ENCODE measurements at places on chromosomes 16 and 17.
A peak's percentile ranks its signal among the peaks of the same experiment; 100 is the strongest.

- DNase-seq: no peak
These were observed 24.0 kb upstream of the DOK4 start for GRCh38 chr16:57510016-57510871.

- DNase-seq: no peak
These were observed 193.2 kb upstream of the ASIC2 start for GRCh38 chr17:33486135-33486885.

DNA sequence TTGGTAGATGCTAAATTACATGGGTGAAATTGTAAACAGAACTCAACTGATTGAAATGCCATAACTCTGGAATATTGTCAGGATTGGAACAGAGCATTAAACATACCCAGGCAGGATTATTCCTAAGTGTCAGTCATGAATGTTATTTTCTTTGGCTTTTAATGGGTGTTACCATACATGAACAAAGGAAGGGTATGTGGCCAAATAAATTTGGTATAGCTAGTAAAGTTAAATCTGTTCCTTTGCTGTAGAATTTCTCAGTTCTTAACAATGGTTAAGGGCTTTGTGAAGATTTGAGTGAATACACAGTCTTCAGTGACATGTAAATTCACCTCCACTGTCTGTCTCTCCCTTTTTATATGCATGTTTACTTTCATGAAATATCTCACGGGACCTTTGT lies 679.5 kb upstream of the CDH8 start:
- DNase-seq: peak; percentile 30

GRCh38 chr17:17834974-17835373 lies 1.8 kb downstream of the SREBF1 start:
- no peak for DNase-seq

DNA sequence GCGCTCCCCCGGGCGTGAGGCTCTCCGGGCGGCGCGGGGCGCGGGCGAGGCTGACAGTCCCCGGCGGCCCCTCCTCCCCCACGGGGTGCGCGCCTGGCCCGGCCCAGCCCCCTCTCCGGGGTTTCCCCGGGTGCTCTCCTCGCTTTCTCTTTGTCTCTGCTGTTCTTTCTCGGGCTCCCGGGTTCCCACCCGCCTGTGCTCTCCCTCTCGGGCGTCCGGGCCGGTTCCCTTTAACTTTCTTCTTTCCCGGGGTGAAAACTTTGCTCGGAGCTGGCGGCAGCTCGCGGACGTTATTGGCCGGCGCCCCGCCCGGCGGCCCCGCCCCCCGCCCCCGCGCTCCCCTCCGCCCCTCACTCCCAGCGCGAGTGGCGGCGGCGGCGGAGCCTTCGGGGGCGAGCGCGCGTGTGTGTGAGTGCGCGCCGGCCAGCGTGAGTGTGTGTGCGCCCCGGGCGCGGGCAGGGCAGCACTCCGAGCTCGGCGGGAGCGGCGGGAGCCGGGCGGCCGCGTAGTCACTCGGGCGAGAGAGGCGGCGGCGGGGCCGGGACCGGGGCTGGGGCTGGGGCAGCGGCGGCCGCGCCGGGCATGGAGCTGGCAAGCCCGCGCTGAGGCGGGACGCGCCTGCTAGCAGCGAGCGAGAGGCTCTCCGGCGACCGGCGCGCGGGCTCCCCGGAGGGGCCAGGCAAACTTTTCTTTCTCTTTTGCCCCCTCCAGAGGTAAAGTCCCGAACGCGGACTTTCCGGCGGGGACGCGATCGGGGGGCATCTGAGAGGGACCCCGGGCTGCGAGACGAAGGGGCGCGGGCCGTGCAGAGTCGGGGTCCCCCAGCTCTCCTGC lies at the start of gene NTN1:
NTN1 (plus strand) TSS at position 353 of the 834 bp plus-strand sequence. CDS start 864 bp downstream, outside the sequence.
- peak; percentile 61 for DNase-seq

DNA sequence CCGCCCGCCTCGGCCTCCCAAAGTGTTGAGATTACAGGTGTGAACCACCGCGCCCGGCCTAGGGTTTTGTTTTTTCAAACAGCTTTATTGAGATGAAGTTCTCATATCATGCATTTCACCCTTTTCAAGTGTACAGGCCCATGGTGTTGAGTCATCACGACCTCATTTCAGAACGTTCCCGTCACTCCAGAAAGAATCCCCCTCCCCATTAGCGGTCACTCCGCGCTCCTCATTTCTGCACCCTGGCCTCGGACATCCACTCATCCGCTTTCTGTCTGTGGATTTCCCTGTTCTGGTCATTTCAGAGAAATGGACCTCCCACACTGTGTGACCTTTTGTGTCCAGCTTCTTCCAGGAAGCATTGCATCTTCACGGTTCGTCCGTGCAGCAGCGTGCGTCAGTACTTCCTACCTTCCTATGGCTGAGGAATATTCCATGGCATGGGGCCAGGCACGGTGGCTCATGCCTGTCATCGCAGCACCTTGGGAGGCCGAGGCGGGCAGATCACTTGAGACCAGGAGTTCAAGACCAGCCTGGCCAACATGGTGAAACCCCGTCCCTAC lies 135.2 kb upstream of the GSE1 start:
- no peak for DNase-seq

DNA sequence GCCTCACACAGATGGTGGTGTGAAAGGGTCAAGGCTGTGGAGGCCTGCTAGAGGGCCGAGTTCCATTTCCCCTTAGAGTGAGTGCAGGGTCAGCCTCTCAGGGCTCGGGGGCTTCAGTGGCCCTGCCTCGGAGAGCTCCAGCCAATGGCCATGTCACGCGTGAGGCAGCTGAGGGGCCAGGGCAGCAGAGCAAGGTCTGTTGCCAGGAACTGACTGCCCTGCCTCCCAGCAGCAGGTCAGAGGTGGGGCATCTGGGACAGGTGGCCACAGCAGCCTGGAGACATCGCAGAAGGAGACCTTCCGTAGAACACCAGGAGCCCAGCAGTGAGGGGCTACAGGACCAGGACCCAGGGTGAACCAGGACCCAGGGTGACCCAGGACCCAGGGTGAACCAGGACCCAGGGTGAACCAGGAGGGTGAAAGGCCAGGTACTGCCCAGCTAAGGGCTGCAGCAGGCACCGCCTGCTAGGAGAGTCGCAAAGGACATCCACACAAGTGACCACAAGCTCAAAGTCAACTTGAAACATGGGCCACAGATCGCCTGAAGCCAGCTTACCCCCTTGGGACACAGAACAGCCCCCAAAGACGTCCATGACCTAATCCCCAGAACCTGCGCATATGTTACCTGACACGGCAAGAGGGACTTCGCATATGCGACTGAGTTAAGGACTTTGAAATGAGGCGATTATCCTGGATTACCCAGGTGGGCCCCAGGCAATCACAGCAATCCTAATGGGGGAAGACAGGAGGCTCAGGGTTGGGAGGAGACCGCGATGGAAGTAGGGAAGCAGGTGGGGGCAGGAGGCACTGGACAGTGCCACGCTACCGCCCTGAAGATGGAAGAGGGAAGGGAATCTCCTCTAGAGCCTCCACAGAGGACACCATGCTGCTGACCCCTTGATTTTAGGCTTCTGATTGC lies 4.8 kb upstream of the MEAK7 start:
- no peak for DNase-seq

DNA sequence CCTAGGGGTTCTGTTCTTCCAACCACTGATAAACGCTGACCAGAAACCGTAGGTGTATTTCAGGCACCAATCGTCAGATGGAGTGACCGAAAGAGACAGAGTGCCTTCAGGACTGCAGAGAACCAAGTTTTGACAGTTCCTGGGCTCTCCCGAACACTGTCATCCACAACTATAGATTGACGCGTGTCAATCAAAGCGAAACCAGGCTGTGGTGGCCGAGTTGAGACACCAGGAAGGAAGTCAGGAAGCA lies 11.9 kb upstream of the AURKB start:
- DNase-seq: peak; percentile 73

- DNase-seq: no peak
These were observed 97.1 kb downstream of the TMEM100 start for GRCh38 chr17:55625521-55625920.

GRCh38 chr16:79911660-79912059 lies 311.1 kb upstream of the MAF start:
- no peak for DNase-seq

GRCh38 chr16:21075252-21075651 lies 75.4 kb downstream of the DNAH3 start:
- no peak for DNase-seq

DNA sequence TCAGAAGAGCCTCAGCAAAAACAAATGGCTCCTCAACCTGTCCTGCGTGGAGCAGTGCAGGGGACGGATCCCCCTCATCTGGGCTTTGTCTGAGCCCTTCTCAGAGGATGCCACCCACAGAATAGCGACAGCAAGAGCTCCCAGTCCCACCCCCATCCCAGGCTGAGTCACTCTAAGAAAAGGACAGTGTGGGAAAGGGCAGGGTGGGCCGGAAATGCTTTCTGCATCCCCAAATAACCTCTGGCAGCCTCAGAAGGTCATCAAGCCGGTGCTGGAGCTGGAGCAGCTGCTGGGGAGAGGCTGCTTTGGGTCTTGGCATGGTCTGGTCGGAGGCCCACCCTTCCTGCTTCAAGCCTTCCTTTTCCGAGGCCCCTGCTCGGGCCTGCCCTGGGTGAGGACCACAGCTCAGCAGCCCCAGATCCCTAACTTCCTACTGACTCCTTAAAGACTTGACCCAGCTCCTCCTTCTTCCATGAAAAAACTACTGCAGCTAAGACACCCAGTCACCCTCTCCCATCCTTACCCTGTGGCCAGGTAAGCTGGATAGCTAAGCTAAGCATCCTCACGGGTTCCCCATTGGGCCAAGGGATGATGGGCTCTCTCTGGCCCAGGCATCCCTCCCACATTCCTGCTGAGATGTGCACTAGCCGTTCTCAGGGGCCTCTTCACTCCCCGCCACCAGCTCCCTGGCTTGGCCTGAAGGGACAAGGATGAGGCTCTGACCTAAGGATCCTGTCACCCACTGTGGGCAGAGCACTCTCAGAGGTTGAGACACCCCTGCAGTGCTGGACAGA lies 8.7 kb downstream of the SLC12A4 start:
- no peak for DNase-seq

DNA sequence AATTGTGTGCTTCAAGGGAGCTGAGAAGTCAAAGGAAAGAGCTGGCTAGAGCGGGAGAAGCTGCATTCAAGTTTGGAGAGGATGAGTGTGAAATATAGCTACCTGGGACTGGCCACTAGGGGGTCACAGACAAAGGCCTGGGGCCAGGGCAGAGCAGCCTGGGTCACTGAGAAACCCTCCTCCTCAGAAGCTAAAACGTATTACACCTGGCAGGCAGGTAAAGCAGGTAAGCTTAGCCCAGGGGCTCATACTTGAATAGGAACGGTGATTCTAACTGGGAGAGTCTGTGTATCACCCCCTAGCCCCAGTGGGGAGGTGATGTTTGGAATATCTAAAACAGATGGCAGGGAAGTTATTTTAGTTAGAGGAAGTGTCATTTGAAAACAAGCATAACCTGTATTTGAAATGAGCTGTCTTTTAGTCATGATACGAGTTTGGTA lies 6.8 kb downstream of the KRT37 start:
- DNase-seq: no peak

DNA sequence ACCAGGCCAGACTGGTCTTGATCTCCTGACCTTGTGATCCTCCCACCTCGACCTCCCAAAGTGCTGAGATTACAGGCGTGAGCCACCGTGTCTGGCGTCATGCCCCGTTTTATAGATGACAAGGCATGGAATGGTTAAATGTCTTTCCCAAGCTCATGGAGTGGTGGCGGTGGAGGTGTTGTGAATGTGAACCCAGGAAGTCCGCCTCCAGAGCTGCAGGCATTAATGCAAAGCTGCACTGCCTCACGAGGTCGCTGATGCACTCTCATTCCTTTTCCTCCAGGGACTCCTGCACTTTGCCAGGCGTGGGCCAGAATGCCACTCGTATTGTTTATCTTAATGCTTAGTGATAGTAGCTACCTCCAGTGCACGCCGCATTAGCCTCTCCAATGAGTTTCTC lies 149.6 kb downstream of the WWOX start:
- DNase-seq: peak; percentile 58

DNA sequence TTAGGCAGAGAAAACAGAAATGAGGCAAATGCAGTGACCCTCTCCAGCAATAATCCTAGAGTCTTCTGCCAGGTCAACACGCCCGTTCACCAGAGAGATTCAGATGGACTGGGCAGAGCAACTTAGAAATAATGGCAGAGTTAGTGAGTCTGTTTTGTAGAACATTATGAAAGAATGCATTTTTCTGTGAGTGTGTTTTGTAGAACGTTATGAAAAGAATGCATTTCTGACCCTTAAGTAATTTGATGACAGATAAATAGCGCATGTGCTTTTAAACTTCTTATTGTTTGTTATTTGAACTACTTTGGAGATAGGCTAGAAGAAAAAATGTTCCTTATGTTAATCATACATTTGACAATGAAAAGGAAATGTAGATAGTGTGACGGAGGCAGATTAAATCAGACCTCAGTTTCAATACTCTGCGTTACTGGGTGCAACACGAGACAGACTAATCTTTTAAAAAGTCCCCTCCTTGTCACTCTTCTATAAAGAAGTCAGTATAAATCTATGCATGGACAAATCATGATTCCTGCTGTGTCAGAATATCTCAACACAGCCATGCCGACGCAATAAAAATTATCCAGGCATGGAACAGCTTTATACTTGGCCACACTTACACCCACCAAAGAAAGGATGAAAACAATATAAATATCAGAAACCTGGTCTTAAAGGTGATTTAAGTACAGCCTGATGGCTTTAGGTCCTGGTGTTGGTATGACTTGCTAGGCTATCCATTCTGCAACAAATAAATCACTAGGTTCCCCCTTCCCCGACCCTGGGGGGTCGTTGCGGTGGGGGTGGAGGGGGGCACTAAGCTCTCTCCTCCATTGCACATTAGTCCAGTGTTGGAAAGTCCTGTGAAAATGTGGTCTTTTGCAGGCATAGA lies 47.8 kb downstream of the MARCHF10 start:
- no peak for DNase-seq

DNA sequence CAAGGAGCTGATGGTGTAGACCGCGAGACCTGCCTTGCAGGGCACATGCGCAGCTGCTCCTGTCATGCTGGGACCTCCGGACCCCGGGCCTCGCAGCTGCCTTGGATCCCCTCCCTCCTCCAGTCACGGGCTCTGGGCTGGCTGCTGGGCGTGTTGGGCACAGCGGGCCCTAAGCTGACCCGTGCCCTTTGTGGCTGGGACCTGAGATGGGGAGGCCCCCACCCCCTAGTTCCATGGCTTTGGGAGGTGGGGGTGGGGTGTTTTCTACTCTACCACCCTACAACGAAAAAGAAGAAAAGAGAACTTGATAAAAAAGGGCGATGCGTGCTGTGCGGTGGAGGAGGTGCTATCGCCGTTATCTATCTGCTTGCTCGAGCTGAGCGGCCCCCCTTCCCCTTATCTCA lies 14.5 kb downstream of the ZFPM1 start:
- no peak for DNase-seq

- no peak for DNase-seq
These were observed 37.6 kb downstream of the SALL1 start for GRCh38 chr16:51113236-51114125.

DNA sequence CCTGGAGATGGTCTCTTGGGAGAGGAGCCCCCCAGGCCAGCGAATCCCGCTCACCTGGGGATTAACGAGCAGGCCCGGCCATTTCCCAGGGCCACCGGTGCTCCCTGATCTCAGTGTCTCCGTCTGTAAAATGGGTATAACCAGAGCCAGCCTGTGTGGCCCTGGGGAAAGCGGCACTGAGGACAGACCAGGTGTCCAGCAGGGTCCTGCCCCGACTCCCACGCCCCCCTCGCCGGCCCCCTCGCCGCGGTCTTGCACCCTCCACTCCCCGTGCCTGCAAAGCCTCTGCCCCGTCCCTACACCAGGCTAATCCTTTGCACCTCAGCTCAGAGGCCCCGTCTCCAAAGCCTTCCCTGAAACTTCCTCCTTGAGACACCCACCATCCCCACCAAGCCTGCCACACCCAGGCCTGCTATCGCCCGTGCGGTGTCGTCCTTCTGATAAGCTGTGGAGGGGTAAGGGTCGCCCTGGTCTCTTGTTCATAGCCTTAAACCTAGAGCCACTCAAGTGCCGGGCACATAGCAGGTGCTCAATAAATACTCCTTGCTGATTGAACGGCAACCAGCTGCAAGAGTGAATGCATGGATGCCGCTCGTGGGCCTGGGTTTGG lies 259.1 kb downstream of the C16orf95 start:
- DNase-seq: no peak

All from NCI-H526 (cell line).